ENCODE measurements at places on chromosomes 1 and 21.

DNA sequence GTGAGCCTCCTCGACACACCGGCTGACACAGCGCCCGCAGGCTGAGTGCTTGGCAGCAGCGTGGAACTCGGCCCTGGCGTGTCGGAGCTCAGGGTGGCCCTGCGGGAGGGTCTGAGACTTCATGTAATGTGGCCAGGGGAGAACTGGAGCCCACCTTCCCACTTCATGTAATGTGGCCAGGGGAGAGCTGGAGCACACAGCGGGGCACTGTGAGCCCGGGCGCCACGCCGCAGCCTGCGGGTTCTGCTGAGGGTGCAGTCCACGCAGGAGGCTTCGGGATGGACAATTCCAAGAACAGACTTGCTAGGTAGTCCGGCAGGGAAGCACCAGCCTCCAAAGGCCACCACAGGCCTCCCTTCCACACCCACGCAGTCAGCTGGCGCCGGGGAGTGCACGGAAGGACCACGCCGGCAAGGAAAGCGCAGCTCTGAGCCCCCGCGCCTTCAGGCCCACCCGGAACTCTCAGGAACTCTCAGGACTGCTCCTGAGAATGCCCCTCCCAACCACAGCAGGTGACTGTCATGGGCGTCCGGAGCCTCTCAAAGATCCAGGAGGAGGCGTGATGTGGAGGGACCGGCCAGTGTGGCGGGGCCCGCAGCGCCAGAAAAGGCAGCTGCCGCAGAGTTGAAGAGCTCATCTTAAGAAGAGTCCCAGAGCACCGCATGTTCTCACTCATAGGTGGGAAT lies 19.3 kb upstream of the ADARB1 start:
- H3K27me3 ChIP-seq: peaks cover 21% of the 10 kb centered on the region
- no peaks in the 10 kb centered on the region for H3K36me3 ChIP-seq
- no peaks in the 10 kb centered on the region for H3K4me1 ChIP-seq
- H3K4me3 ChIP-seq: no peak overlapping the region

DNA sequence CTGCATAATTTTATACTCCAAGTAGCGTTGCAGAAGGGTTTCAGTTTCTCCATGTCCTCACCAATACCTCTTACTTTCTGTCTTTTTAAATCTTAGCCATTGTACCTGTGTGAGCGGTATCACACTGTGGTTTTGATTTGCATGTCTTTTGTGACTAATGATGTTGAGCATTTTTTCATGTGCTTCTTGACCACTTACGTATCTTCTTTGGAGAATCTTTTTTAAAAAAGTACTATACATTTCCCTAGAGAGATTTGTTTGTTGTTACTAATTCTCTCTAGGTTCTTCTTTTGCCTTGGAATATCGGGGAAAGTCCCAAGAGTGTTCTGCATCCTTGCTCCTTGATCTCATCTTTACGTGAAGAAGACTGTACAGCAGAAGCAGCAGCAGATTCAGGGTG lies 81.8 kb upstream of the WARS2 start:
- no peak for DNase-seq
- H3K4me3 ChIP-seq: no peak overlapping the region
- no peak overlapping the region for H3K27ac ChIP-seq
- no peaks in the 10 kb centered on the region for H3K4me1 ChIP-seq
- peaks cover 5% of the 10 kb centered on the region for H3K36me3 ChIP-seq

DNA sequence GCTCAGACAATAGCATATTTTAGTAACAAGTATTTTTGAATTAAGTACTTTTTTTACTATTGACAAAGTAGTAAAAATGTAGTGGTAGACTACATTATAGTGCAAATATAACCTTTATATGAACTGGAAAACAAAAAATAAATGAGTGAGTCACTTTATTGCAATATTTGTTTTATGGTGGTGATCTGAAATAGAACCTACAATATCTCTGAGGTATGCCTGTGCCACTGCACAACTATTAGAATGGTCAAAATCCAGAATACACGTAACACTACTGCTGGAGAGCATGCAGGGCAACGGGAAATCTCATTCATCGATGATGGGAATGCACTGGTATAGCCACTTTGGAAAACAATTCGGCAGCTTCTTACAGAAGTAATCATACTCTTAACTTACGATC lies 349.0 kb upstream of the NCAM2 start:
- H3K36me3 ChIP-seq: no peaks in the 10 kb centered on the region
- no peak overlapping the region for H3K4me3 ChIP-seq
- H3K27ac ChIP-seq: no peak overlapping the region

- H3K4me3 ChIP-seq: no peak overlapping the region
- no peak overlapping the region for H3K27ac ChIP-seq
- DNase-seq: no peak
- no peaks in the 10 kb centered on the region for H3K4me1 ChIP-seq
- H3K36me3 ChIP-seq: no peaks in the 10 kb centered on the region
These were observed 75.0 kb upstream of the PKN2 start for GRCh38 chr1:88609051-88609450.

DNA sequence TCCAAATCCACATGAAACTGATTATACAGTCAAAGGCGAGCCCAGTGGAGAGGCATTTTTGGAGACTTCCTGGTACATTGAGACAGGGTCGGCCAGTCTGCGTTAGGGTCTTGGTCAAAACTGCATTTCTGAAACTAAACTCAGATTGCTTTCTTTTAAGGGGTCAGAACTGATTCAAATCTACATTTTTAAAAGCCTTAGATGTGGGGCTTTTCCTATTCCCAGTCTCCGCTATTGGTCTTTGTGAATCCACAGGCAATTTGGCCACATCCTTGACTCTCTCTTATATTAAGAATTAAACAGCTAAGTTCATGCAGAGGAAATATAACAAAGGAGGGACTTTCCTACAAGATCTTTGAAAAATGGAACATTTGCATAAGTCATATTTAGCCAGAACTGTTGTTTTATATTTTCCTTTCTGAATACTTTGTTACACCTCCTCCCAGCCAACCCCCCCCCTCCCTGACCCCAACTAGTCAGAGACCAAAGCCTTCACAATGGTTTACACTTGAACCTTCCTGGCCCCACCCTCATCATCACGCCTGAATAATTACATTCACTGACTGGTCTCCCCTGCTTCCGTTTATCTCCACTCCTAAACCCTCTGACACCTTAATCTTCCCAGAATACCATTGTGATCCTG lies 30.9 kb downstream of the SELL start:
- no peak for DNase-seq
- peaks cover 54% of the 10 kb centered on the region for H3K4me1 ChIP-seq
- peak overlapping the region; percentile 47 for H3K27ac ChIP-seq
- peaks cover 2% of the 10 kb centered on the region for H3K27me3 ChIP-seq

All from immature natural killer cell (primary cell).